ENCODE measurements at places on chromosomes 5 and 9. TPM values are rescaled to one million over a fixed set of nuclear protein-coding genes. Genes with fewer than 3 reads are reported as not detected.
A peak's percentile ranks its signal among the peaks of the same experiment; 100 is the strongest.

Gene IRX2
- total RNA-seq: 7.3 TPM

GRCh38 chr9:120478208-120478607, 101.8 kb downstream of the CDK5RAP2 start:
- DNase-seq: peak; percentile 61

- DNase-seq: no peak
These were observed 1395.9 kb downstream of the PTPRD start for GRCh38 chr9:9216934-9217333.

DNA sequence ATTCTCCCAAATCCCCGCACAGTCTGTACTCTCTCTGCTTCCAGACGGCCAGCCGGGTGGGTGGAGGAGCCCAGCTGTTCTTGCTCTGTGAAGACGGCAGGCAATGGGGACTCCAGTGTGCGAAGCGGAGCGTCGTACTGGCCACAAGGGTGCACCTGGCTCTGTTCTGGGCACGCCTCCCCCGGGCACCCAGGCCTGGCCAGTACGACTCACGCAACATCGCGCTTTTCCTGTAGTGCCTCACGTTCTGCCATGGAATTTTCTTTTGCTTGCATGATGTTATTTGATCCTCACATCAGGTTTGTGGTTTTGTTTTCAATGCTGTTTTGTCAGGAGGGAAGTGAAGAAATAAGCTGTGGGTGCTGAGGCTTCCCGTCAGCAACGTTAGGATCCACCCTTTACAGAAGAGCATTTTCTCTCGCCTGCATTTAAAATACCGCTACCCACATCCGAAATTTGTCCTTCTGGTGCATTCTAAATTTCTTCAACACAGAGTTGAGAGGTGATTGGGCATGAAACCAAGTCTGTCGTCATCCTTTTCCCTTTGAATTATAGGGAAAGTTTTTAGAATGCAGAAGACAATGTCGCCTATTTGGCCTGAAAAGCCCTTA, 311.7 kb downstream of the TRIM36 start:
- no peak for DNase-seq

DNA sequence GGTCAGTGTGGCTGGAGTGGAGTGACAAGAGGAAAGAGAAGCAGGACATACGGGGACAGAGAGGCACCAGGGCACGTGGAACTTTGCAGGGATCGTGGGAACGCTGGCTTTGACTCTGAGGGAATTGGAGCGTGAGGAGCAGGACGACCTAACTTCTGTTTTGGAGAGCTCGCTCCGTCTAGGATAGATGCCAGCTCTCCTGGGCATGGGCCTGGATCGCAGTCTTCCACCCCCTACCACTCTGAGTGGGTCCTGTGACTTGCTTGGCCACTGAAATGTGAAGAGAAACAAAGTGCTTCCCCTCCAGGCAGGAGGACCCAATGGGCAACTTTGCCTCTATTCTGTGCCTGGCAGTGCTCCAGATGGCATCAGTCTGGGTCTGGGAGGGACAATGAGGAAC, 8.7 kb upstream of the SH3PXD2B start:
- no peak for DNase-seq

DNA sequence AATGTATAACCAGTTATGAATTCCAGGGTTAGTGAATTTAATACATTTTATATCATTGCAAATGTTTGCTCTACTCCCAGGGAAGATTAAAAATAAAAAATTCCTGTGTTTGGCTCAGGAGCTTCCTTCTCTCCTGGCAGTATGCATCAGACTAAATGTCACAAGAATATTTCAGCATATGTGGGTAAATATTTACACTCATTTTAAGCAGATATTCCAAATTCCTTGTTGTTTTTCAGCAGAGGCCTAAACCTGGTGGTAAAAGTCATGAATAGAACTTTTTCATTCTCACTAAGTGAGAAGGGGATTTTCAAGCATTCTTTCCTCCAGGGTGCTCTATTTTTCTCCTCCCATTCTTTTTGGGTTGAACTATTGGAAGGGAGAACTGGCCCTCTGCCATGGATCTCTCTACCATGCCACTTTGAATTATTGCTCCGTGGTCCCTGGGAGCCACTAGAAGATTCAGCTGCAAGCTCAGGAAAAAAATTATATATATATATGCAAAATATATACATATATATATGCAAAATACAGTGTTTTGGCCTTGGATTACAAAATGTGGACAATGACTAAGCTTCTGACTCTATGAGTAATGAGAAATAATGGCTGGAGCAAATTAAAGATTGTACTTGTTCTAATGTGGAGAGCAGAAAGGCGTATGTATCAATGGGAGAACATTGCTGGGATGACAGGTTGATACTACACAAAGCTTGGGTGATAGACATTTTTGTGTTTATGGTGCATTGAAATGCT, 180.6 kb upstream of the PAPPA start:
- DNase-seq: no peak

All from Right ventricle myocardium inferior (tissue), 1 donor.